Stimulated activated CD4-positive, alpha-beta T cell treated with anti-CD3 and anti-CD28 coated beads, Interleukin-15, amount 100 ng/mL, for 48 hours (primary cell): ENCODE measurements at places on chromosomes 5 and 9.

DNA sequence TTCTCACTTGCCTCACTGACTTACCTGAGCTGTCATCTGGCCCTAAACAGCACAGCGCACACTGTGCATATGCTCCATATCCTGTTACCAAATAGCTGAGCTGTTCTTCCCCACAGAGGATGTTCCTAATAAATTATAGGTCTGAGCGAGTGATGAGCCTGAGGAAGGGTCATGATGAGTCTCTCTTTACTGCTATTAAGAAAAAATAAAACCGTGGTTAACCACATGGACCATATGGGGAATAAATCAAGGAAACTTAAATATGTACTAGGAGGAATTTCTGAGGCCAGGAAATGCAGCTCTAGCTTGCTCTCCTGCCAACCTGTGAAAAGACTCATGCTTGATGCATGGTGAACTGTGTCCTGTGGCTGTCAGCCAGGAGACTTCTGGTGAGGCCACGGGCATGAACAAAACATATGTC lies 424.8 kb upstream of the DMAC1 start:
- no peak for DNase-seq

DNA sequence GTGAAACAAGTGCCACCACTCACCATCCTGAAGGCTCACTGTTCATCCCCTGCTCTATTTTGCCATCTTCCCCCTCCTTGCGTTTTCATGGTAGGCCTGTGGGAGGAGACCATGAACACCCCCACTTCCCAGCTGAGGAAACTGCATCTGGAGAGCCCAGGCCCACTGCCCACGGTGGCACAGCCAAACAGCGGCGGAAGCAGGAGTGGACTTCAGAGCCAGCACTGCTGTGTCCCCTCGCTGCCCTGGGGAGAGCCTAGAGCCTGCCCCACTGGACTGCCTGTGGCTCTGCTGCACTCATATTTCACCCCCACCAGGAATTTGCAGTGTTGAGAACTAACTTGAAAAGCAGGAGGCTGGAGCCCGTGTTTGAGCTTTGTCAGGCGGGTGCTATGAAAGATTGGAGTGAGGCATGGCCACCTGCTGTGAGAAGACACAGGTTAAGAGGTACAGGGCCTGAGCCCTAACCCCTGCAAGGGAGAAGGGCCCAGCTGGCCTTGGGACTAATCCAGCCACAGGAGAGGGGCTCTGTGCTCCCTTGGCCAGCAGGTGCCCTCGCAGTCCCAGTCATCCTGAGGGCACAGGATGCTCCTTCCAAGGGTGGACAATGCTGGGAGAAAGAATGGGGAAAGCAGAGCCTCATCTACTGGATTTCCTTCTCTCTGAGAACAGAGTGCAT lies 79.0 kb downstream of the MACROH2A1 start:
- DNase-seq, result no peak

- DNase-seq, result no peak
These were observed 186.1 kb downstream of the C9orf152 start for GRCh38 chr9:110021891-110022290.

DNA sequence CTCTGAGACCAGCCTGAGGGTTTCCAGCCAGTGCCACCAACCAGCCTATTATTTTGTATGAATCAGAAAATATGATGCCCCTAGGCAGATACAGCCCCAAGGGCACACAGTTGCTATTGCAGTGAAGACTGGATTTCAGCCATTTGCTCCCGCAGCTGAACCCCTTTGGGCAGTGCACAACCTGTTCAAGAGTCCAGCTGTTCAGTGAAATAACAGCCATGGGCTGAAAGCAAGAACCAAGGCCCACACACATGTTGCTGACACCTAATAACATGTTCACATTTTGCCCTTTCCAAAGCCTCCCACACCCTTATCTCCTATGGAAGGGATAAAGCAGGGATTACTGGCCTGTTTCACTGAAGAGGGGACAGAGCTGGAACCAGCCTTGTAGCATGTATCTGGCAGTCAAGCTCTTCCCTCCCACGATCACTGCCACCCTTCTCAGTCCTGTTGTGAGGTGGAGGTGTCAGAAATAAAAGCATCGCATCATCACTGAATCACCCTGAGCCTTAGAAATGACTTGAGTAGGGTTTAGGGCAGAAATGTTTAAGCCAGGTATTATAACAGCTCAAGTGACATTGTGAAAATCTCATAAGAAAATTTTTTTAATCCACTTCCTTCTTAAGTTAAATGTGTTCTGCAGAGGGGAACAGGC lies 137.1 kb upstream of the FSTL4 start:
- no peak for DNase-seq

GRCh38 chr5:154092356-154093141 lies 53.8 kb downstream of the MFAP3 start:
- no peak for DNase-seq

GRCh38 chr9:76692458-76693129 lies 71.6 kb upstream of the PCA3 start:
- no peak for DNase-seq

GRCh38 chr9:38284588-38285051 lies 107.9 kb upstream of the ALDH1B1 start:
- DNase-seq, result no peak

DNA sequence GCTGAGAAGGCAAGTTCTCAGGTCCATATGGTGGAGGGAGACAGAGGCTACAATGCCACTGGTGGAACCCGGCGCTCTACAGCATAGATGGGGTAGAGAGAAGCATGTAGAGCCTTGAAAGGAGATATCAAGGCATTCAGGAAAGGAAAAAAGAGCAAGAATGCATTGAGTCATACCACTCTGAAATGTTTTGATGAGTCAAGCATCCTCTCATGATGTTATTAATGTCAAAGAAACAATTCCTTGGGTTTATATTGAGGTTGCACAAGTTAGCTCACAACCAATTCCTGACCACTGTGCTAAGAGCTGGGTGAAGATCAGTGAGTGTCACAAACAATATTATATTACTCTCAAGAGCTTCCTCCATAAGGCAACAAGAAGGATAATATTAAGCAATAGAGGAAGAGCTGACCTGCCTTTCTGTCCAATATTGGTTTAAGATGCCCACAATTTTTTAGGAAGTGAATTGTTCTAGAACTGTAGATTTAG lies 178.0 kb downstream of the RFK start:
- DNase-seq, result no peak
